ENCODE measurements at places on chromosomes 7 and 10. TPM values are rescaled to one million over a fixed set of nuclear protein-coding genes. Genes with fewer than 3 reads are reported as not detected.

The MMD2 gene
- not detected for total RNA-seq

DNA sequence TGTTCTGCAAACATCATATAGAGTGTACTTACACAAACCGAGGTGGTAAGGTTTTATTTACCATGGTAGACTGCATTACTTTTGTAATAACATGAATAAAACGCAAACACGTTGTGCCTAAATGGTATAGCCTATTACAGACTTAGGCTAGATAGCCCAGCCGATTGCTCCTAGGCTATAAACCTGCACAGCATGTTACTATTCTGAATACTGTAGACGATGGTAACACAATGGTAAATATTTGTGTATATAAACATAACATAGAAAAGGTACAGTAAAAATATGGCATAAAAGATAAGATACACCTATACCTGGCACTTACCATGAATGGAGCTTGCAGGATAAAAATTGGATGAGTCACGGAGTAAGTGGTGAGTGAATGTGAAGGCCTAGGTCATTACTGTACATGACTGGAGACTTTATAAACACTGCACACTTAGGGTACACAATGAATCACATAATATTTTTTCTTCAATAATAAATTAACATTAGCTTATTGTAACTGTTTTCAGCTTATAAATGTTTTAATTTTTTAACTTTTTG, 16.3 kb downstream of the AKR1D1 start:
- DNase-seq = no peak

GRCh38 chr10:60870416-60870728, 73.6 kb downstream of the RHOBTB1 start:
- no peak for DNase-seq

- DNase-seq = no peak
Measured at GRCh38 chr7:149209518-149210269, 14.3 kb downstream of the ZNF282 start.

DNA sequence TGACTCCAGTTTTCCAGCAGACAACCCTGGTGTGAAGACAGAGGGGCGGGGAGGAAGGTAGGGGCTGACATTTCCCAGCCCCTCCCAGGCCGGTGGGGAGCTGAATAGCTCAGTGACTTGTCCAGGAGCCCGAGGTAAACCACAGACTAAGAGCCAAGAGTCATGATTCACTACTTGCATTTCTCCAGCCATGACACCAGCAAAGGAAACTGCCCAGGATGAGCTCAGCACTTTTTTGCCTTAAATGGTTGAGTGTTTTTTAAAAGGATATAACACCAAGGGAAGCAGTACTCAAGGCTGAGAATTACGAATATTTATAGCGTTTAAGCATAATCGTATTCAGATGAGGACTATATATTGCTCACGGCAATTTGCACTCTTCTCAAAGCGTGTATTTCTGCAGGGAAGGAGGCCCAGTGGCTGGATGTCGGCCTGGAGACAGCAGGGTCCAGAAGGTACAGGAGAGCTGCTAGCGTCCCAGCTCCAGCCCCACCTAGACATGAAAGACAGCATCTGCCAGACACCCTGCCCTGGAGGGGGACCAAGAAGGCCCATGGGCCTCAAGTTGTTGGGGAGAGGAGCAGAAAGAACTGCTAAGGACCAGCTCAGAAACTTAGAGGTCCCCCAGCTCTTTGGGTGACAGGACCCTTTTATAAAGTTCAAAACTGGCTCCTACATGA, 141.4 kb downstream of the GRID1 start:
- DNase-seq = no peak

The KLLN gene
- total RNA-seq = not detected

DNA sequence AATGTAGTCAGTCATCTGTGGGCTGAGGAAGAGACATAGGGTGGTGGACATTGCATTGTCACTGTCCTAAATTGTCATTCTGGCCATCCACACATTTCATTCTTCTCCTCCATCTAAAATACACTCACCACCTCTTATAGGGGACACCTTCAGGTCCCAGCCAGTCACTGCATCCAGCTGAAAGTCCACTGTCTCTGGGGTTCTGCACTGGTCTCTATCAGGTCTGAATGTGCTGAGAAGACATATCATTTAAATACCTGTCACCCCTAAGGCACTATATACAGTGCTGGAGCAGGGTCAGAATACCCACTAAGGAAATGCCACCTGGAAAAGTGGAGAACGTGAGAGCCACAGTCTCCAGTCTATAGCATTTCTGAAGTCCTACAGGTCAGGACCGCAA, 29.6 kb downstream of the SH2D4B start:
- no peak for DNase-seq
